ENCODE measurements at places on chromosomes 16 and 17.

DNA sequence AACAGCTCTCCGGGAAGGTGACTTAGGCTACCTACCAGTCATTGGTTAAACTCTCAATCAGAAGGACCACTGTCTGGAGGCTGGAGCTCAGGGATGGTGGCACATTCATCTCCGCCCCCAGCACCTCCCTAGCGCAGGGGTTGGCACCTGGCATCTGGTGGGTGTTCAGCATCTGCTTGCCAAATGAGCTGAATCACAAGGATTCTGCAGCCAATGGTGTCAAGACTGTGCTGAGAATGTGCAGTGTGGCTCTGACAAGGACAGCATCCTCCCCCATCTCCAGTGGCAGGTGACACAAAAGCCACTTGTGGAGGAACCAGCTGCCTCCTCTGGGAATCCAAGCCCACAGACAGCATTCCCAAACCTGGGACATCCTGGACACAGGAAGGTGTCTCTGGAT lies 35.2 kb downstream of the PLXDC1 start:
- DNase-seq = no peak

GRCh38 chr17:10019941-10020451 lies 114.9 kb upstream of the RCVRN start:
- DNase-seq = no peak

GRCh38 chr16:15418206-15418605 lies 16.2 kb upstream of the BMERB1 start:
- DNase-seq = no peak

GRCh38 chr16:8926827-8927226 lies 36.9 kb downstream of the USP7 start:
- no peak for DNase-seq

DNA sequence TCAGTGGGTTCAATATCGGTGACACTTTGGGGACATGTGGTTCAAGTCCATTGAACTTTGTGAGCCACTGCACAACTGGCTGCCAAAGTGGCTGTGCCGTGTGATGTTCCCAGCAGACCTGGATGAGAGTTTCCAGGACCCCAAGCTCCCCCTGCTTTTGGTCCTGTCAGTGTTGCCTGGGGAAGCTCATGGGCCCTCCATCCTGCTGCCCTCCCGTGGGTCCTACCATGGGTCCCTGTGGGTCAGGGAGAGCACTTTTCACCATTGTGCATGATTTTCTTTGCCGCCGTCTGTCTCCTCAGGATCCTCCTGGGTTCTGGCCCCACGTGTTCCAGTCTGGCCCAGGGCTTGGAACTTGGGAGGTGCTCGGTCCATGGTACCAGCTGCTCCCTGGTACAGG lies 38.1 kb downstream of the LGALS9 start:
- DNase-seq = no peak

GRCh38 chr17:77258638-77259037 lies 117.9 kb downstream of the SEC14L1 start:
- no peak for DNase-seq

- DNase-seq = no peak
Measured at GRCh38 chr17:39631403-39631802, 4.7 kb downstream of the PPP1R1B start.

DNA sequence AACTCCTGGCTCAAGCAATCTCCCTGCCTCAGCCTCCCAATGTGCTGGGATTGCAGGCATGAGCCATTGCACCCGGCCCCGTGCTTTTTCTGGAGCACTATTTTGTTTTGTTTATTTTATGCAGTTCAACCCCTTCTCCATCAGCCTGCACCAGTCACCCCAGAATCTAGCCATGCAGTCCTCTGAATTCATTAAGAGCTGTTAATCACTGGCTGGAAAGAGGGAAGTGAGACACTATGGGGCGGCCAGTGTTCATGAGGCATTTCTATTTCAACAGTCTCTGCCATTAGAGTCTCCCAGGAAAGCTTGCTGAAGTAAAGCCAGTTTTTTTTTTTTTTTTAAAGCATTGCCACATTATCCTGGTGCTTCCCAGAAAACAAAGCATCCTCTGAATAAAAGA lies 1.7 kb downstream of the VWA3A start:
- no peak for DNase-seq

DNA sequence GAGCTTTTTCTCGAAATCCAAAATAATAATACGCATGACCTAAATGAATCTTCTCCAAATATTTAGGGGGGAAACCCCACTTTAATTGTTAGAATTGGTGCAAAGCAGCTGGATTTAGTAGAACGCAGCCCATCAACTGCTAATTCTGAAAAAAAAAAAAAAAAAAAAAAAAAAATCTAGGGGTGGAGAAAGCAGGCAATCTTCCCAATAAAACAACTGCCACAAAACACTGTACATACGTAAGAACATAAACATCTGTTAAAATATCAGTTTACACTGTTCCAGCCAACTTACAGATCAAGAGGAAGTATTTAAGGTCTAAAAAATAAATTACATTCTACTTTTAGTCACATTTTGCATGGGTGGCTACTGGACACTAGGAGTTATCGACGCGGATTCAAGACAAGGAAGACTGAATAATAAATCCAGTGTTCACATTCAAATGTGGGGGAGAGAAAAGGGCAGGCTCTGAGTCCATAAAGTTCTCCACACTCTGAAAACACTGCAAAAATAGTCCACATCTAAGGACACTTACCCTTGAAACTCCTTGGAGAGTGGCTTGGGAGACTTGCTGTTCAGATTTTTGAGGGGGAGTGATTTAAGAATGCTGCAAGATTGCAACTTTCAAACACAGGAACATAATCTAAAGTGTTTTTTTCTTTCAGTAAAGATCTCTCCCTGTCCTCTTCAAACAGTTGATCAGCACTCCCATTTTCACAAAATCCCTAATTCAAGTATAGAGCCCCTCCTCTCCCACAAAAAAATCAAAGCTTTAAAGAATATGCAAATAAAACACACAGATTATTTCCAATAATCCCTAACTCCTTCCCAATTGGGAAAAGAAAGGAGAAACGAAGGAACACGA lies 1.3 kb downstream of the APPBP2 start:
- DNase-seq = no peak

- DNase-seq = no peak
Measured at GRCh38 chr16:88389621-88390160, 6.9 kb downstream of the ZNF469 start.

DNA sequence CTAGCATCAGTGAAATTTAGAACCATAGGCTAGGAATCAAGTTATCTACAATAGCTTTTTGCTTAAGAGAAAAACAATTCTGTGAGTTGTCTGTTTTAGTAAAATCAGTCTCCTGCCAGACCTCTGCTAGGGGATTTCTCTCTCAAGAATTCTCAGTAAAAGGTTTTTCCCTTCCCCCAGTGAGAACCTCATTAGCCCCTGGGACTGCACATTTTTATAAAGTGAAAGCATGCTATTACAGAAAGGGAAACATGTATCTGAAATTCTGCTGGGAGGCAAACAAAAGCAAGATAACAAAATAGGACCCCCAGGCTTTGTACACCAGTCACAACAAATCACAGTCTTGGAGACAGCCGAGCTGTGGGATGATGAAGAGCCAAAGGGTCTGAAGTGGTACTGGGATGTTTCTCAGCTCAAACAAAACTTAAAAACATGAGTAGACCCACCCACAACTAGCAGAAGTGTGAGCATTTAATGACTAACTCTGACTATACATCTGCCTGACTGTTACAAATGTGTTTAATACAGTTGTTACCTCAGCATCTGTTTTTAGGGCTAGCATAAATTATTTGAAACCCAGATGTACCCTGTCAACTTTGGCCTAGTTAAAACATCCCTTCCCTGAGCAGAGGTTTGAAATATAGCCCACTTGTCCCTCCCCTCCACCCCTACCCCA lies 20.0 kb upstream of the GLG1 start:
- no peak for DNase-seq

- no peak for DNase-seq
Measured at GRCh38 chr17:41620583-41621434, 3.6 kb downstream of the KRT17 start.
